Activated effector memory CD4-positive, alpha-beta T cell treated with anti-CD3 and anti-CD28 coated beads, Interleukin-2, amount 50 U/mL, for 16 hours (primary cell): ENCODE measurements at places on chromosomes 5 and 9.

DNA sequence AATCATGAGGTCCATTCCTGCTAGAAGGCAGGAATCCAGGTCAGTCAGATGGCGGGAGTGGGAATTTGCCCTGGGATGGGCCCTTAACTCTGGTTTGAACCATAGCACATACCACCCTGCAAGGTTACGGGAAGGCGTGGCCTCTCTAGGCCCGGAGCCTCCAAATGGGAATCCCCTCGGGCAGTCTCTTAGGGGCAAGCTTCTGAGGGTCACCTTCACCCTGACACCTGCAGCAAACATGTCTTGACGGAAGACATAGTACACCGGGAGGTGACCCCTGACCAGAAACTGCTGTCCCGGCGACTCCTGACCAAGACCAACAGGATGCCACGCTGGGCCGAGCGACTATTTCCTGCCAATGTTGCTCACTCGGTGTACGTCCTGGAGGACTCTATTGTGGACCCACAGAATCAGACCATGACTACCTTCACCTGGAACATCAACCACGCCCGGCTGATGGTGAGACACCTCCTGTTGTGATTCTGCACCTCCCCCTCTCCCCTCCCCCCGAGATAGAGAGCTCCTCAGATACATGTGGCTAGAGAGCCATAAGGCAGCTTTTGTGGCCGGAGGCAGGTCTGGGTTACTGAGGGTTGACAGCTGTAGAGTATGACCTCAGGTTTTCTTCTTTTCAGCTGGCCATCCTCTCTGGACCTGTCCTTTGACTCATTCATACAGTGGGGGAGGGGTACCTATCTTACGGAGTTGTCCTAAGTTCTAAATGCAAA, 957 bp downstream of the PRELID1 start:
- DNase-seq = peak; percentile 75

GRCh38 chr5:39713250-39713916, 288.6 kb upstream of the DAB2 start:
- no peak for DNase-seq

DNA sequence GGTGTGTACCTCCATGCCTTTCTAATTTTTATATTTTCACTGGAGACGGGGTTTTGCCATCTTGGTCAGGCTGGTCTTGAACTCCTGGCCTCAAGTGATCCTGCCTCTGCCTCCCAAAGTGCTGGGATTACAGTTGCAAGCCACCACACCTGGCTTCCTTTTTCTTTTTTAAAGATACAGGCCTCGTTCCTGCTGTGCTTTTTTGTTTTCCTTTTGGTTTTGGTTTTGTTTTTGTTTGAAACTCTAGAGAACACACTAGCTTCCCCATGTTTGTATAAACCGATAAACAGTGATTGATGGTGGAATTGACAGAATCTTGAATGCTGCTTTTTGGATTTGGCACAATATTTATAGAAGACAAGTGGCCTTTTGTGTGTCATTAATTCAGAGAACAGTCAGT, 1603.4 kb downstream of the MAT2B start:
- no peak for DNase-seq

GRCh38 chr5:128706269-128706668, 168.2 kb upstream of the FBN2 start:
- no peak for DNase-seq

- no peak for DNase-seq
These were observed 48.5 kb upstream of the ANKH start for GRCh38 chr5:14920121-14920520.

GRCh38 chr9:38363589-38363925, 28.9 kb upstream of the ALDH1B1 start:
- DNase-seq = peak; percentile 28

GRCh38 chr9:136821826-136822544, 14.2 kb downstream of the RABL6 start:
- no peak for DNase-seq

GRCh38 chr5:112930082-112930344, 8.0 kb upstream of the REEP5 start:
- DNase-seq = no peak

DNA sequence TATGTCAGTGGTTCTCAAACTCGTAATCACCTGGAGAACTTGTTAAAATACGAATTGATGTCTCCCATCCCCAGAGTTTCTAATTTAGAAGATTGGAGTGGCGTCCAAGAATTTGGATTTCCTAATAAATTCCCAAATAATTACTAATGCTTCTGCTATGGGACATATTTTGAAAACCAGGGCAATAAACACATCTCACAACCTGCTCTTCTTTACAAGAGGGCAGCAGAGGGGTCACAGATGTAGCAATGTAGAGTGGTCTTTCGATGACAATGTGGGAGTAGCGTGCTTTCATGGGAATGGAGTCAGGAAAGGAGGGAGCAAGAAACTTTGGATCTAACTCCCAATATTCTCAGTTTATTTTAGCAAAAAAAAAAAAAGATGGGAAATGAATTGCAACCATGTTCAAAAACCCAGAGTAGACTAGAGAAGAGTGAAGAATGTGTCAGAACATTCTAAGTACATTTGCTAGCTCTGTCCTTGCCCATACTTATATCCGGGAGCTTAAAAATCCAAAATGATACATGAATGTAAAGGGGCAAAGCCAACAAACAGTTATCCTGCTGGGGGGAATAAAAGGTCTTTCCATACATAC, 33.8 kb upstream of the ALDH1A1 start:
- no peak for DNase-seq

DNA sequence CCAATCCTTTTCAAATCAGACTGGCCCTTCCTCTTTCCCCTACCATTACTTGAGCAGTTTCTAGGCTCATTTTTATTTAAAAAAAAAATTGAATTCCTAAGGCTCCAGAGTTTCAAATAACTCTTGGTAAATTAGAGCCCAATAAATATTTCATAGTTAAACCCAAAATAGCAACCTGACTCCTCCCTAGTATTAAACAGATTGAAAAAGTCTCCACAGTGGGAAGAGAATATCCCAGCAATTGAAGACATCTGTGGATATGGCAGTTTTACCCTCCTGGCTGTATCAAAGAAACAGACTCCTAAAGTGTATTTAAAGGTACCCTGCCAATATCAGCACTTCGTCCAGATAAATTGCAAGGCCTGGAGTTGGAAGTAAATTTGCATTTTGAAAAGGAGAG, 52.7 kb upstream of the GDNF start:
- DNase-seq = no peak

GRCh38 chr5:43401827-43402226, 10.4 kb downstream of the CCL28 start:
- DNase-seq = no peak

GRCh38 chr5:73282923-73283322, 109.9 kb downstream of the TMEM174 start:
- no peak for DNase-seq

GRCh38 chr9:127049581-127049980, 72.9 kb downstream of the ANGPTL2 start:
- DNase-seq = no peak

DNA sequence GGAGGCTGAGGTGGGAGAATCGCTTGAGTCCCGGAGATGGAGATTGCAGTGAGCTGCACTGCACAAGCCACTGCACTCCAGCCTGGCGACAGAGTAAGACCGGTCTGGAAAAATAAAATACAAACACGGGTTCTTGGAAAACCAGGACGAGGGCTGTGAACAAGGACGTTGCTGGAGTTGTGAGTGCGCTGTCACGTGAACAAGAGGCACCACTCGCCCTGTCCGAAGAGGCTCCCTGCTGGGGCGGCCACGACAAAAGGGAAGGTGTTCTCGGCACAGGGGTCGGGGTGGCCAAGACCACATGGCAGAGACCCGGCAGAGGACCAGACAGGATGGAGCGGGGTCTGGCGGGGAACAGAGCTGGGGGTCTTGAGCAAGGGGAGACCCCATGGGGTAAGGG, 30.6 kb upstream of the UBAC1 start:
- DNase-seq = no peak

GRCh38 chr5:1104327-1105006, 7.4 kb downstream of the SLC12A7 start:
- no peak for DNase-seq

GRCh38 chr5:35129921-35130485, 82.3 kb upstream of the AGXT2 start:
- peak; percentile 74 for DNase-seq

GRCh38 chr5:181204826-181205760, at the start of gene TRIM7:
TSS of gene TRIM7 (minus strand) at chr5:181205196. CDS start at chr5:181205110, 86 bp downstream.
- DNase-seq = no peak

DNA sequence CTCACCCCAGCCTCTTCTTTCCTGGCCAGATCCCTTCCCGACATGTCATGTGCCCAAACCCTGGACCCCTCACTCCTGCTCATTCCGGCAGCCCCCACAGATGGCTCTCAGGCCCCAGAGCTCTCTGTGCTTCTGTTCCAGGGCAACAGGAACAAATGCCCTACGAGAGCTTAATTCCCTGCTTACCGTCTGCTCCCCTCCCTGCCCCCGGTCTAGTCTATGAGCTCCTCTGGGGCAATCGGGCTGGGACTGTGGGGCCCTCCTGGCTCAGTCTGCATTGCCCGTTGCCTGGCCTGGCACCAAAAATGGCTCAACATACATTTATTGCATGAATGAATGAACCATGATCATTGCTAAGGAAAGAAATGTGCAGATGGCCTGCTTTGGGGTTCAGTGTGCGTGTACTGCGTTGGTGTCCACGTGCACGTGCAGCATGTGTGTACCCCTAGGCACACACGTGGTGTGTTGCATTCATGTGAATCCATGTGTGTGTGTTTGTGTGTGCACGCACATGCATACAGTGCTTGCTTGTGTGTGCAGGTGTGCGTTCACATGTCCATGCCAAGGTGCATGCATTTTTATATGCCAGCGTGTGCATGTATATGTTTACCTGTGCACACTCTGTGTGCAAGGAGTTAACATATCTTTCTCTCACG, 201.2 kb upstream of the IER5L start:
- DNase-seq = peak; percentile 44

DNA sequence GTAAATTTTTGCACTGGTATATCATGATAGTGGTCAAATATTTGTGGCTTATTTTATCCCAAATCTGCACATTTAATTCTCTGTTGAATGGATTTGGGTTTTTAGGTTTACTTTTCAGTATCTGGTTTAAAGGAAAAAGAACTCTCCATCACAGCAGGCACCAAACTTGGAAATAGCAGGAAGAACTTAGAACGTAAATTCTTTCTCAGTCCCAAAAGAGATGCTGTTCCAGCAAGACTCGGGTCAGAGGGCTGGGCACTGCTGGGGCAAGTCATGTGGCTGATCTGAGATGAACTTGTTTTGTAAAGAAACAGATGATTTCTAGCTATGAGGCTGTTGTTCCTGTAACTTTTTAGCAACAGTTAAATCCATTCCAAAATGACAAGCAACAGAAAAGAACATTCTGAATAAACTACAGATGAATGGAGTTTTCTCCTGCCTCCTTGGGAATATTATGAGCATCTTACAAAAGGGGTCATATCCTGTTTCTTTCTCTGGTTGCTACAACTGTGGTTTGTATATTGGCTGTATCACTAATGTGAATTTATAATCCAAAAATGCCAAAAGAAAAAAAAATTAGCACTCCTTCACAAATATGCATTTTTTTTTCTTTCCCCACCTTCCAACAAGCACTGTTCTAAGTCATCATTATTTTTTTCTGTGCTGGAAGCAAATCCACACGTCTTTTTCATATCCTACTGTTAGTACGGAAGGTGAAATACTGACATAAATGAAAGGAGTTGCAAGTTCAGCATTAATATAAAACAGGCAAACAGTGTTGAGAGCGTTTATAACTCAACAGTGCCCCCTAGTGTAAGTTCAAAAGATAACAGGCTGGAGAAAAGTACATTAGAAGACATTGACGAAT, 31.1 kb downstream of the OR2K2 start:
- no peak for DNase-seq

- no peak for DNase-seq
These were observed 658.3 kb upstream of the RORB start for GRCh38 chr9:73838871-73839270.

DNA sequence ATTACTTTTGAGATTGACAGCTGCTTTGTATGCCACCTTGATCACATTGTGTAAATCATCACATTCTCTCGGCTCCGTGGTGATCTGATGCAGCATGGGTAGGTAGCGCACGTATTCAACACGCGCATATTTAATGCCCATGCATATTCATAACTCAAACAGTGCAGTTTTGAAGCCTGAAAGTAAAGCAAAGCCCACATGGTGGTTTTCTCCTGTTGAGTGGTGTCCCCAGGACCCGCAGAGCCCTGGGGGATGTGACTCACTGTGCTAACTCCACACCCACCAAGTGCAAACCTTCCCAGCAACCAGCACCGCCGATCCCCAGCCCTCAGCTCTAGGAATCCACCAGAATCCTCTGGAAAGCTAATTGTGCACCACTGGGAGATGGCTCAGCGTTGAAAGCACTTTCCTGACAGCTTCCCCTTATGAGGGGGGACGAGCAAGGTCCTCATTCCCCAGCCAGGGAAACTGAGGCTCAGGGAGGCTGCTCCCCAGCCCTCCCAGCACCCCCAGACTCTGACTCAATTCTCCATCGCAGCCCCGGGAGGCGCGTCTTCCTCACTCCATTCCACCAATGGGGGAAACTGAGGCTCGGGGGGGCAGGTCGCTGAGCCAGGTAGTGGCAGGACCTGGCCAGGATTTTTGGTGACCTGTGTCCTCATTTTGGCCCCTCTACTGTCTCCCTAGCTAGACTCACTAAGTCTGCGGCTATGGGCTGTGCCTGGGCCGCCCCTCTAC, 46.4 kb downstream of the SARDH start:
- DNase-seq = no peak

GRCh38 chr5:88819301-88819999, 63.5 kb downstream of the MEF2C start:
- no peak for DNase-seq

DNA sequence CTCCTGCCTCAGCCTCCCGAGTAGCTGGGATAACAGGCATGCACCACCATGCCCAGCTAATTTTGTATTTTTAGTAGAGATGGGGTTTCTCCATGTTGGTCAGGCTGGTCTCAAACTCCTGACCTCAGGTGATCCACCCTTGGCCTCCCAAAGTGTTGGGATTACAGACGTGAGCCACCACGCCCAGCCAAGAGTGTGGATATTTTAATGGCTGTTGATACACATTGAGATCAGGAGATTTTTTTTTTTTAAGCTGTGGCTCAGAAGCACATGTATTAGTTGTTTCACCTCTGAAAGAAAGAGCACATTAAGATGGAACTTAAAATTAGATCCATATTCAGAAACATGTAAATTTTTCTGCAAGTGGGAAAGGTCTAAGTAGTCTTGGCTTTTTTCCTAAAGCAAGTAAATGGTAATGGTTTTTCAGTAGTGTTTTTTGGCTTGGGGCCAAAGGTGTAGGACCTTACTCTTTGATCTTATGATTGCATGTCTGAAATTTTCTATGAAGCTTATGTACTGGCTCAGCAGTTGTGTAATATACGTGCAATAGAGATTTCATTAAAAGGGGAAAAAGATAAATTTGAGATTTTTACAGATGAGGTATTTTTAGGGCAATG, 9.9 kb downstream of the RBM27 start:
- no peak for DNase-seq

GRCh38 chr9:1340390-1340789, 290.2 kb downstream of the DMRT2 start:
- DNase-seq = no peak

- no peak for DNase-seq
These were observed 41.7 kb downstream of the PALM2AKAP2 start for GRCh38 chr9:109821711-109822110.

DNA sequence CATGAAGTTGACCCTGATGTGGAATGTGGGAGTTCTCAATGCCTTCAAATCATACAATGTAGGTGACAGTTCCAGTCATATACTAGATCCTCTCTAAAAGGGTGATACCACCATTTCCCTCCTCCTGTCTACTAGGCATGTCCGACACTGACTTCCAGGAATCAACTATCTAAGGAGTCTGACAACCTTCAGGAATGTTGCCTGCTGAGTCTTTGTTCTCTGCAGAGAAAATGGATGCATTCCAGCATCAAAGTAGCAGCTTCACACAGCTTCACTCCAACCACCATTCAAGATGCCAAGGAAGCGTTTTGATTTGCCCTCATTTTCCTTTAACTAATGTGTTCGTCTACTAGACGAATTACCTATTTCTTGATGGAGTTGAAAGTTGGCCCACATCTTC, 530.2 kb downstream of the EBF1 start:
- DNase-seq = no peak
